ENCODE measurements at places on chromosomes 11 and 22.

- no peak for DNase-seq
These were observed 102.1 kb downstream of the MN1 start for GRCh38 chr22:27699383-27700019.

GRCh38 chr11:1048375-1049070 is 12.0 kb upstream of the MUC6 start:
- no peak for DNase-seq

GRCh38 chr22:23888615-23889401 is 5.4 kb upstream of the MIF start:
- peak; percentile 19 for DNase-seq

- no peak for DNase-seq
These were observed 12.9 kb upstream of the SORL1-AS1 start for GRCh38 chr11:121465709-121466062.

DNA sequence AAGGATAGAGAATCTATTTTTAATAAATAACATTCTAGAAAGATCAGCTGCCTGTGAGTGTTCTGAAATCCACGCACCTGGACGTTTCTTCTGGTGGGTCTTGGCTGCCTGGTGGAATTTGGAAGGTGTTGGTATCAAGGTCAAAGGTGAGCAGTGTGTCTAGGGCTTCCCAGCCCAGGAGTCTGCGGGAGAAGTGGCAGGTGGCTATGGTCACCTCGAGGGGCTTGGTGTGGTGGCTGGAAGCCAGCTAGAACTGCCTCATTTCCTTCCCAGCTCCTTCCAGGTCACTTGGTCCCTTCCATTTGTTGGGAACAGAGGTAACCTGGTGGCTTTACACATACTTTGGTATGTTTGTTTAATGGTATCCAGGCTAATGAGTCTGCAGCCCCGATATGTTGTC is 41.4 kb downstream of the NAT10 start:
- no peak for DNase-seq

DNA sequence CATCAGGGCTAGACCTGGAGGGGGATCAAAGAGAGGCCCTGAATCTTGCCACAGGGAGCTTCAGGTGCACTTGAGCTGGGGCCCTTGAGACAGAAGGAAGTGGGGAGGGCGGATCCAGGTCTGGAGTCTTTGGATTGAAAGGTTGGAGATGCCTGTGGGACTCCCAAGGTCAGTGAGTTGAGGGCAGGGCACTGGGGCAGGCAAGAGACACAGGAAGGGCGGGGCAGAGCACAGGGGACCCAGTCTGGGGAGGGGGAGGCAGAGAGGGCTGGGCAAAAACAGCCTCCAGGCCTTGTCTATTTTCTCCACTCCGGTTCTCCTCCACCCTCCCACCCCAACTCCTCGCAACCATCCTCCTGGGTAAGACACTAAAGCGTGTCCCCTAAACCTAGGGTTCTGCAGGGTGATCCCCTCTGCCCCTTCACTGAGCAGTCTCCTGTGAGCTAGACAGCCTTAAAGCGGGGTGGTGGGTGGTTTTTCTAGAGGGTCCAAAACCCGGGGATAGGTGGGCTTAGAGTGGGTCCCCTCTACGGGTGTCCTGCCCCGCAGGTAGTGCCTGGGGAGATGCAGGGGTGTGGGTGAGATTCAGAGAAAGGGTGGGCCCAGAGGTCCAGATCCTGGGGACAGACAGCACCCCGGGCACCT is 38.6 kb upstream of the CELSR1 start:
- DNase-seq: no peak

DNA sequence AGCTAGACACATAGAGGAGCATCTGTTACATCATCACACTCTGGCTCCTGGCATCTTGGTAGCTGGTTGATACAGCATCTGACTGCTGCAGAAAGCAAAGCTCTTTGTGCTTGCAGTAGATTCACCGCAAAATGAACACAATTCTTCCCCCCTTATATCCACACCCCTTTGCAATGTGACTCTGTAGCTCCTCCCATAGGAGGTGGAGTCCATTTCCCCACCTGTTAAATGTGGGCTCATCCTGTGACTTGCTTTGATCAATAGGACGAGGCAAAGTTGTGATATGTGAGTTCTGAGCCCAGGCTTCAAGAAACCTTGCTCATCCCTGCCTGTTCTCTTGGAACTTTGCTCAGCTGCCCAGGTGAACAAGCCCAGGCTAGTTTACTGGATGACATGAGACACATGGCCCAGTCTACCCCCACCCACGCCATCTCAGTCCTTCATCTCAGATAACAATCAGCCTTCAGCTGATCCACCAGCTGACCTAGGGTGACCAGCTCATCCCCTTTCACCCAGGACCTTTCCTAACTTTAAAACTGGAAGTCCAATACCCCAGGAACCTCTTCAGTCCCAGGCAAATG is 272.2 kb downstream of the TENM4 start:
- no peak for DNase-seq

DNA sequence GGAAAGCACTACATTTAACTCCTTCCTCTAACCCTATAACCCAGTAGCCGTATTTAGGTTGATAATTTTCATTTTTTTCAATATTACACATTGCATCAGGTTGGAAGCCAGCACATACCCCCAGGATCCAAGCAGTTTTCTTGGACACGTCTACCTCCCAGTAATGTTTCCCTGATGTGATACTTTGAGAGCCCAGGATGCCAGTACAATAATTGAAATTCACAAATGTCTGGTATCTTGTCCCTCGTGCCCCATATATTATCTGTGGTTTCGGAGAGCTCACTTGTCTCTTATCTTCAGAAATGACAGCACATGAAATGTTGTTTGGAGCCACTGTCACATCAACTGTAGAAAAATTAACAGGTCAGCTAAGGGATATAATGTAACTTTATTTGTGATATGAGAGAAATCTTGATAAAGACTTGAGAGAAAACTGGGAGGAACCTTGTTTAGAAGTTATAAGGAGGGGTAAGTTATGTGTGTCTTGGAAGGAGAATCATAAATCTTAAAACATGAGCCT is 19.8 kb downstream of the TRIM5 start:
- no peak for DNase-seq

DNA sequence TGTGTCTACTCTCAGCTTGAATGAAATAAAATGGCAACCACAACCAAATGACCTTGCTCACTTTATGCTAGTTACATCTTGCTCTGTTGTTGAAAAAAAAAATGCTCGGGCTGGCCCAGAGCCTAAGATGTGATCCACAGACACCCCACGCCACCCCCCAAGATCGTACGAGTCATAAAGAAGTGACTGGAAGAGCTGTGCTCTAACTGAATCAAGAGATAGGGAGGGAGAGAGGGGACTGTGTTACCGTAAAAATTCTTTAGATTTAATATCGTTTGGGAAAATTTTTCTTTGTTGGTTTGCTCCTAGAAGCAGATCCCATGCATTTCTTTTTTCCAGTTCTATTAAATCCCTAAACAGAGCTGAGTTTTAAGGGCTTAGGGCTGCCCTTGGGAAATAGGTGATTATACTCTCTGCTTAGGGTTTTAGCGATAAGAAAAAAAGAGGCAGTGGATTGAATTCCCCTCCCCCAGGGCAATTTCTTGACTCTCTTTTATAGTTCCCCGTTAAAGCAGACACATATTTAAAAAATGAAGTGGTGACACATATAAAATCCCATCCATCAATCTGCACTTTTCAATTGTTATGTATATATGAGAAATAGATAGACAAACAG is 14.5 kb downstream of the MAML2 start:
- peak; percentile 83 for DNase-seq

GRCh38 chr22:49659281-49659923 is 168.3 kb downstream of the BRD1 start:
- no peak for DNase-seq

DNA sequence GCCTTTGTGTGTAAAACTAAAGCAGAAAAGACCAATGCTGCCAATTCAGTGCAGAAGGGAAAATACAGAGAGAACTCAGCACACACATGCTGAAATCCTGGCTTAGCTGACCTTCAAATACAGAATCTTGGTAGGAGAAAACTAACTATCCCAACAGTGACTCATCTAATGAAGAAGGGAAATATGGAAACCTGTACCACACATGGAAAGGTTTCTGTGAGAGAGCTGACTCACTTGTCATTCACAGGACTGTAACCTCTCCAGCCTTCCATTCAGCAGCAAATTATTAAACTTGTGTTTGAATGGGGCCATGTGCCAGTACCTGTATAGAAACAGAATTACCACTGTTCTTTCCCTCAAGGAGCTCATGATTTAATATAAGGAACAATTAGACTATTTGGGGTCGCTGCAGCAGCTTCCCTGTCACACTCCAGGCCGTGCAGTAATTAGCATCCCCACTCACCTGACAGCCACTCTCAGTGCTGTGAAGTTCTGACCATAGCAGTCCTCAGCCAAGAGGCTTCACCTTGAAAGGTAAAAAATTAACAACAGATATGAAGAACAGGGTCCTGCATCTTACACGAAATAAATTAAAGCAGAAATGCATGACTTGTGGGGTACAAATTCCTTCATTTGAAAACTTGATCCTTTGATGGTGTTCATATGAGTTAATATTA is 53.9 kb downstream of the MSANTD4 start:
- DNase-seq: peak; percentile 34

GRCh38 chr11:130278151-130278550 is 36.6 kb downstream of the ZBTB44 start:
- DNase-seq: no peak

- peak; percentile 61 for DNase-seq
These were observed at the start of gene BCO2 for GRCh38 chr11:112174789-112175598. BCO2 (plus strand) TSS chr11:112175512; CDS start chr11:112175602, 90 bp downstream.

- DNase-seq: no peak
These were observed 34.6 kb downstream of the OSBPL5 start for GRCh38 chr11:3130269-3131071.

DNA sequence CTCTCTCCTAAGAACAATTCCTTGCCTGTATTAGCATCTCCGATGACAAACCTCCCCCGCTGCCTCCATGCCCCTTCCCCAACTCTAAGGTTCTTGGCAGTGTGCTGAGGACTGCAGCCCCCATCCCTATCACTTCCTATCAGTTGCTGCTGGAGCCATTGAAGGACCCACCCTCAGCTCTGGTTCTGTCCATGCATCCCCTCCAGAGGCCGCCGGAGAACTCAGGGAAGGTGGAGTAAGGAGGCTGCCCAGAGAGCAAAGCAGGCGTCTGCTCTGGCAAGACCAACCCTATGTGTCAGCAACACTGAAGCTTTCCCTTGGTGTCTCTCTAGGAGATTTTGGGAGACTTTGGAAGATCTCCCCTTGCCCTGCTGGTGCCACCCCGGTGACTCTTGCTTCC is 1139.5 kb downstream of the TBC1D22A start:
- no peak for DNase-seq

- no peak for DNase-seq
These were observed 850 bp upstream of the MIF start for GRCh38 chr22:23893121-23893944.

- no peak for DNase-seq
These were observed 110.4 kb upstream of the OR4B1 start for GRCh38 chr11:48106166-48106565.

DNA sequence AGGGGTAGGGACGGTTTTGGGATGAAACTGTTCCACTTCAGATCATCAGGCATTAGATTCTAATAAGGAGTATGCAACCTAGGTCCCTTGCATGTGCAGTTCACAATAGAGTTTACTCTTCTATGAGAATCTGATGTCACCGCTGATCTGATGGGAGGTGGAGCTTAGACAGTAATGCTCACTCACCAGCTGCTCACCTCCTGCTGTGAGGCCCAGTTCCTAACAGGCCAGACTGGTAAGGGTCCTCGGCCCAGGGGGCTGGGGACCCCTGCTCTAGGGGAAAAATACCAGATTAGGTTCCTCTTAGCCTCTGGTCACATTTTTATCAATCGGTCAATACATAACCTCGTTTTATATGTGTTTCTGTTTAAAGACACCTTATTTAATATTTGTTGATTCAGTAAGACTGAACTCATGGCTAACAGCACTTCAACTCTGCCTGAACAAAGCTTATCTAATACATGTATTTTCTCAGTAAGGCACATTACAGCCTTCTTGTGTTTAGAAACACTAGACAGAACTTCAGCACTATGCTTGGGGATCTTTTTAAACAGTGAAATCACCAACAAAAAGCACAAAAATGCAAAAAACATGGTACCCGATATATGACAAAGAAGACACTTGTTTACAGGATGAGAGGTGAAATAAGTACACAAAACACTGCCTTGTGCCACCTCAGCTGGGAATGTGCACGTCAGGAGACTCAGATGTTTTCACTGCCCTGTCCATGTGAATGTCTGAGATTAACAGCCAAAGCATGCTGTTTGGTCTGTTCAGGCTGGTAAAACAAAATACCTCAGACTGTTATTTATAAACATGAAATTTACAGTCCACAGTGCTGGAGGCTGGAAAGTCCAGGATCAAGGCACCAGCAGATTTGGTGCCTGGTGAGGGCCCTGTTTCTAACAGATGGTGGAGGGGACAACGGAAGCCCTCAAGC is 107.5 kb downstream of the USP35 start:
- no peak for DNase-seq

GRCh38 chr11:95318498-95318897 is 87.5 kb upstream of the SESN3 start:
- DNase-seq: no peak

DNA sequence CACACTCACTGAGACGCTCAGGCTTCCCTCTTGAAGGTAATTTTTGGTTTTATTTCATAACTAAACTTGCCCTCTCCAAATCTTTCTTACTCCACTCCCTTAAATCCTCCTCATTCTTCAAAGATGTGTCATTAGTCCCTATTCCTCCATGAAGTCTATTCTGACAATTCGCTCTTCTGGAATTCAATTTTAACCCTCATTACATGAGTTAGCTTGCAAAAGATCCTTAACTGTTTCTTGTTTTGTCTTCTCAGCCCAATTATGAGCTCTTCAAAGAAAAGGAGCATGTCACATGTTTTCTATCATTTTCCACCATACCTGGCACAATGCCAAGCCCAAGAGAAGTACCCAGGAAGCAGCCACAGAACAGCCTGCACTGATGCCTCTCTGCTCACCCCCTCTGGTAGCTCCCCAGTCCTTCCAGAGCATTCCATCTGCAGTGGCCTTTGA is 13.0 kb downstream of the GALNT18 start:
- peak; percentile 65 for DNase-seq

GRCh38 chr22:27476729-27477128 is 324.8 kb downstream of the MN1 start:
- DNase-seq: peak; percentile 71

GRCh38 chr11:70522593-70523311 is 124.4 kb downstream of the CTTN start:
- no peak for DNase-seq

GRCh38 chr11:91170711-91171110 is 947.9 kb upstream of the CHORDC1 start:
- no peak for DNase-seq

GRCh38 chr11:62144641-62145255 is 20.9 kb downstream of the INCENP start:
- no peak for DNase-seq

- DNase-seq: no peak
These were observed 6.1 kb downstream of the P2RY2 start for GRCh38 chr11:73223998-73224730.

Measured in fibroblast of skin of right quadriceps (primary cell).